Neural progenitor cell (in vitro differentiated cells): ENCODE measurements at places on chromosomes 5 and 9. TPM values are rescaled to one million over a fixed set of nuclear protein-coding genes. Genes with fewer than 3 reads are reported as not detected.

GRCh38 chr9:107836300-107836699, 346.7 kb upstream of the KLF4 start:
- DNase-seq, result no peak

- DNase-seq, result no peak
These were observed 1.4 kb downstream of the IQGAP2 start for GRCh38 chr5:76404223-76405211.

GRCh38 chr9:86183229-86184137, 76.0 kb downstream of the C9orf153 start:
- DNase-seq, result no peak

DNA sequence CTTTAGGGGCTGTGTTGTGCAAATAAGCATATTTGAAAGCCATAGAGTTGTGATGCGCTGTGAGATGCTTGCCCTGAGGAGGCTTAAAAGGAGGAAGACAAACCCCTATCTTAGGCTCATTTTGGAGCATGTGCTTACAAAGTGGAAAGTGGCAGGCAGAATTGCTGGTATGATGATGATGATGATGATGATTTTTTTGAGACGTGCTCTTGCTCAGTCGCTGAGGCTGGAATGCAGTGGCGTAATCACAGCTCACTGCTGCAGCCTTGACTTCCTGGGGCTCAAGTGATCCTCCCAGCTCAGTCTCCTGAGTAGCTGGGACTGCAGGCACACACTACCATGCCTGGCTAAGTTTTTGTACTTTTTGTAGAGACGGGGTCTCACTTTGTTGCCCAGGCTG, 1.7 kb downstream of the CNOT8 start:
- peak; percentile 25 for DNase-seq

- DNase-seq, result peak; percentile 12
These were observed 164.2 kb upstream of the TARS1 start for GRCh38 chr5:33276628-33276950.

- DNase-seq, result no peak
These were observed 15.6 kb downstream of the NDUFA8 start for GRCh38 chr9:122143876-122144405.

- no peak for DNase-seq
These were observed 13.6 kb upstream of the GABRP start for GRCh38 chr5:170769898-170770416.

DNA sequence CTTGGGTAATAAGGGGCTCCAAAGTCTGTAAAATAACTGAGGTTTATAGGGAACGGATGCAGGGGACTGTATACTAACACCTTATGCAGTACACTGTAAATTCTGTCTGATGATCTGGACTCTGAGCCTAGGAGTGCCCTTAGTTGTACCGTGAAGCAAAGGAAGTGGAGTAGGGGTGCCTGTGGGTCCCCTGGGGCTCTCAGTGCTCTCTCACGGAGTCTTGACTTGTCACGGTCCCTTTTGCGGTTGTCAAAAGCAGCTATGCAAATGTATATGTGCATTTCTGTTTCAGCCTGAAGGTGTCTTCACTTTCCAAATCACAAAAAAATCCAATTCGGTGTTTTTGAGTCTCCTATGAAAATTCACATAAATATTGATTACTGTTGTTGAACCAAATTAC, 17.8 kb downstream of the DMRT1 start:
- no peak for DNase-seq

GRCh38 chr9:78519786-78520185, 222.9 kb downstream of the PSAT1 start:
- no peak for DNase-seq

SH3RF2 gene
- total RNA-seq, result 0.36 and 2.4 TPM in 2 replicates

FGF10 gene
- total RNA-seq, result 0.37 and 1.3 TPM in 2 replicates

PRRT1B gene
- not detected in 2 replicates for total RNA-seq

SPTLC1 gene
- 86.3 and 119 TPM in 2 replicates for total RNA-seq

F2RL2 gene
- 3.6 and 4.3 TPM in 2 replicates for total RNA-seq

CERT1 gene
- 37.3 and 50.4 TPM in 2 replicates for total RNA-seq
